ENCODE measurements at places on chromosomes 7 and 10.

DNA sequence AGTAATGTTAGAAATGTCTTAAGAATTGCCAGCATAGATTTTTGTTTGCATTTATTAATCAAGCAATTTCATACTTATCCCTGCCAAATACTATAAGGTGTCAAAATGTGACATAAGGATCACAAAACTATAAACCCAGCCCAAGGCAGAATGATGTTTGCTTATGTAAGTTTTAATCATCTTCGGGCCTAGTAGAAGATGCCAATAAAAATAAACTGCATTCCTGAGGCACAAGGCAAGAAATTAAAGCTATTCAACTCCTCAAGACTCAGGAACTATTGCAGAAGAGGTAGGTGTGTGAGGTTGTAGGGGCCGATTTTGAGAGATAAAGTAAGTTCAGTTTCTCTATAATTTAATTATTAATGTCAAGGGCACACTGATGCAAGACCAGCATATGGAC is 189.4 kb upstream of the AHR start:
- DNase-seq, result no peak

- no peak for DNase-seq
Observed at GRCh38 chr7:952548-953441, 1.7 kb downstream of the ADAP1 start.

DNA sequence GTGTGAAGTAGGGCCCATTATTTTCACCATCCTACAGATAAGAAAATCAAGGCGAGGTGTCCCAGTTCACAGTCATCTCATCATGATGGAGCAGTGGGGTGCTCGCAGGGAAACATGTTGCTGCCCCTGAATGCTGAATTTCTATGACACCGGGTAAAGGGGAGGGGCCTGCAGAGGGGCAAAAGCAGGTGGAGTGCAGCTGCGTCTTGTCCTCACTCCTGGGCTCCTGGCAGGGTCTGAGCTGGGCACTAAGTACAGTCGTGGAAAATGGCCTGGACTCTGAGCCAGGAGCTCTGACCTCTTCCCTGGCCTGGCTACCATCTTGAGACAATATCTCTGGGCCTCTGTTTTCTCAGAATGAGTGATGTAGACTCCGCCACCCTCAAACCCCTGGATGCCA is 253.1 kb upstream of the PITRM1 start:
- DNase-seq, result no peak

GRCh38 chr10:47358457-47358856 is 10.3 kb downstream of the RBP3 start:
- DNase-seq, result no peak

DNA sequence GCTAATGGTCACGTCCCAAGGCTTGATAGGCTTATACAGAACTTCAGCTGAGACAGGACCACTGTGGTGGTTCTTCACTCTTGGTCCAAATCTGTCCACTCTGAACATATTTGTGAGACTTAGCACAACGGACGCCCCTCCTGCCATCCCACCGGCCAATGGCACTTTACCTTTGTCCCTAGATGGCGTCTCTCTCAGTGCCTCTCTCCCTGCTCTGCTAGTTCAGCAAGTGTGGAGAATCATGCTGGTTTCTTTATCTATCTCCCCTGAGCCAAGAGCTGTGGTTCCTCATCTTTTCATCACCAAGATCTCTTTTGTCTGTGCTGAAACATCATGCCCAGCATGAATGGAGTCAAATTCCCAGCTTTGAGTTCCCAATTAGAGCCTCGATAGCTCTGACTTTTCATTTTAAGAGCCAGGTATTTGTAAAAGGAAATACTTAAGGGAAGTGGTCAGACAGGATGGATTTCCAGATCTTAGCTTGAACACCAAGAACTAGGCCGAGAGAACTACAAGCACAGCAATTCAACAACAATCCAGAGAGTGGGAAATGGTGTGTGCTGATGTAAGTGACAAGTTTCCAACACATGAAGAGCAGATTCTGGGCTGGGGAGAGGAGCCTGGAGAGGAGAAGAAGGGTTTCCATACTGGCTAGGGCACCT is 69.5 kb downstream of the ZNF800 start:
- DNase-seq, result no peak

GRCh38 chr10:38025283-38025682 is 14.8 kb downstream of the ZNF33A start:
- no peak for DNase-seq

DNA sequence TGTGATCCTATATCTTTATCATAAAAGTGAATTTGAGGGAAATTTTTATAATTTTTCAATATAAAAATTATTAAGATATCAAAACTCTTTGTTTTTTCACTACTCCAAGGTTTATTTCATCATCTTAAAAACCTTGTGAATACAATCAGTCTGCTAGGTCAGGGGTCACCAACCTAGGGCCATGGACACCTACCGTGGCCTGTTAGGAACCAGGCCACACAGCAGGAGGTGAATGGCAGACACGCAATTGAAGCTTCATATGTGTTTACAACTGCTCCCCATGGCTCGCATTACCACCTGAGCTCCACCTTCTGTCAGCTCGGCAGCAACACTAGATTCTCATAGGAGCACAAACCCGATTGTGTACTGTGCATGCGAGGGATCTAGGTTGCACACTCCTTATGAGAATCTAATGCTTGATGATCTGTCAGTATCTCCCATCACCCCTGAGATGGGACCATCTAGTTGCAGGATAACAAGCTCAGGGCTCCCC is 271.2 kb upstream of the C7orf33 start:
- DNase-seq, result no peak

- DNase-seq, result no peak
Observed at GRCh38 chr10:130636313-130636930, 500.2 kb downstream of the GLRX3 start.
